Right atrium auricular region (tissue), 2 donors: ENCODE measurements at places on chromosomes 12 and 14. TPM values are rescaled to one million over a fixed set of nuclear protein-coding genes. Genes with fewer than 3 reads are reported as not detected.

RAD9B gene
- 0.26 TPM for total RNA-seq

CMKLR1 gene
- total RNA-seq = 11.0 TPM

- no peak overlapping the region for H3K27ac ChIP-seq
- H3K4me1 ChIP-seq = no peaks in the 10 kb centered on the region
- no peaks in the 10 kb centered on the region for H3K36me3 ChIP-seq
- DNase-seq = no peak
- no peak overlapping the region for H3K4me3 ChIP-seq
Observed at GRCh38 chr12:795305-795704, 42.9 kb downstream of the WNK1 start.

DNA sequence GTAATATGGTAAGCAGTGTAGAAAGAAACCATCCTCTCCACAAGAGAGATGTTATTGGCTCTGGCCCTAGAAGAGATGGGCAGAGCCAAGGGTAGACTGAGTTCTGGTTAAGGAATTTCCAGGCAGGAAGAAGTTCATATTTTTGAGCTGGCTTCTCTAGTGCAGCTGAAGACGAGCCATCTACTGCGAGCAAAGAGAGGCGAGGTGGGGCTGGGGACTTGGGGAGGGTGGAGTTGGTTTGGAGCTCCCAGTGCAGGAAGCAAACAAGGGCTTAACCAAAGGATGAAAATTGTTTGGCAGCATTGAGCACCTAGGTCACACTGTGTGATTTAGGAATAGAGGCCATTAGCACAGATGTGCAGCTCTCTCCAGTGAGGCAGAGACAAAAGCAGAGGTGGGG, 239.6 kb downstream of the ZFP36L1 start:
- no peak for DNase-seq
- H3K4me1 ChIP-seq = peaks cover 65% of the 10 kb centered on the region
- H3K27me3 ChIP-seq = no peaks in the 10 kb centered on the region
- H3K36me3 ChIP-seq = no peaks in the 10 kb centered on the region
- peak overlapping the region; percentile 52 for H3K27ac ChIP-seq

UNC79 gene
- 0.19 TPM for total RNA-seq

- no peak overlapping the region for H3K4me3 ChIP-seq
- no peaks in the 10 kb centered on the region for H3K36me3 ChIP-seq
- no peaks in the 10 kb centered on the region for H3K27me3 ChIP-seq
- H3K27ac ChIP-seq = peak overlapping the region; percentile 39
Observed at GRCh38 chr12:115227137-115227615, 543.2 kb upstream of the TBX3 start.

GRCh38 chr12:89918172-89918846, 209.7 kb upstream of the ATP2B1 start:
- H3K4me1 ChIP-seq = no peaks in the 10 kb centered on the region
- no peak overlapping the region for H3K27ac ChIP-seq
- H3K36me3 ChIP-seq = no peaks in the 10 kb centered on the region
- no peak for DNase-seq

DNA sequence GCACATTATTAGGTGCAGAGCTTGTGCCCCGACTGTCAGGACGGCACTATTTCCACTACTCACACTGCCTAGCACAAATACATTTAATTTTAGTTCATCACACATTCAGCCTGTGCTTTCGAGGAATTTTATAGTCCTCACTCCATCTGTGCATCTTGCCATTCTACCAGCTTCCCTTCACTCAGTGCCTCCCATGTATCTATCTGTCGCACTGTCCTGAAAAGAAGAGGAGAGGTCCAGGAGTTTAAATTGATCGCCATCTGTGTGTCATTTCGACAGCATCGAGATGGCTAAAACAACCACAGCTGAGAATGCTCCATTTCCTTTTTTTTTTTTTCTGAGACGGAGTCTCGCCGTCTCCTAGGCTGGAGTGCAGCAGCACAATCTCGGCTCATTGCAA, 97.6 kb upstream of the FOXN3 start:
- no peak overlapping the region for H3K4me3 ChIP-seq
- H3K27ac ChIP-seq = no peak overlapping the region
- no peak for DNase-seq
- H3K4me1 ChIP-seq = no peaks in the 10 kb centered on the region
- H3K36me3 ChIP-seq = no peaks in the 10 kb centered on the region
- no peaks in the 10 kb centered on the region for H3K27me3 ChIP-seq

GRCh38 chr12:54197431-54197909, 8.7 kb upstream of the SMUG1 start:
- DNase-seq = no peak
- no peaks in the 10 kb centered on the region for H3K36me3 ChIP-seq
- H3K27ac ChIP-seq = no peak overlapping the region
- no peaks in the 10 kb centered on the region for H3K4me1 ChIP-seq

- H3K36me3 ChIP-seq = peaks cover 72% of the 10 kb centered on the region
- DNase-seq = no peak
- H3K4me3 ChIP-seq = no peak overlapping the region
- no peaks in the 10 kb centered on the region for H3K4me1 ChIP-seq
- no peaks in the 10 kb centered on the region for H3K27me3 ChIP-seq
Observed at GRCh38 chr12:132813443-132813842, 15.2 kb downstream of the GOLGA3 start.

DNA sequence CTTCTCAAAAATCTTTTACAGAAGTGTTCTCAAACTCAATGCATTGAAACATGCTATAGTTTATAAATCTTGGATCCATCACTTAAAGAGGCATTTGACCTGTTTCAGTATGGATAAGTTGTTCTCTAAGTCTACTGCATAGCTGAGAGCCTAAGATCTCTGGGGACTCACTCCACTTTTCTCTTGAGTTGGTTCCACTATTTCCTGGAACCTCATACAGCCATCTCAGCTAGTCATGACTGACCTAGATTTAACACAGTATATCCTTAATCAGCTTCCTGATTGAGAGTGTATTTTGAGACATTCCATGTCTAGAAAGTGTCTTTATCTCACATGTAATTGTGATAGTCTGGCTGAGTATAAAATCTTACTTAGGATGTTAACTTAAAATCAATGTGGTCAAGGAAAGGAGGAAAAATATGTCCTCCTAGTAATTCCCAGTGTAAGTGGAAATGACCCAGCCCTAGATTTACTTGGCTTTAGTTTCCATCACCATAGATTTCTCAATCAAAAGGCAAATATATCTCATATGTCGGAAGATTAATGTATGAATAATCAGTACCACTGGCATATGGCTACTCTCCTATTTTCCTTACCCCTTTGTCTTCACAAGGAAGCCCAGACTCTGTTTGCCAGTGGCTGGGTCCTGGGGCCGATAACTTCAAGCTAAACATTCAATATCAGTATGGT, 61.9 kb downstream of the KICS2 start:
- H3K4me1 ChIP-seq = no peaks in the 10 kb centered on the region
- no peaks in the 10 kb centered on the region for H3K36me3 ChIP-seq
- H3K4me3 ChIP-seq = no peak overlapping the region
- DNase-seq = no peak

- DNase-seq = no peak
- H3K27me3 ChIP-seq = no peaks in the 10 kb centered on the region
- H3K36me3 ChIP-seq = no peaks in the 10 kb centered on the region
- H3K4me1 ChIP-seq = no peaks in the 10 kb centered on the region
- H3K27ac ChIP-seq = no peak overlapping the region
- no peak overlapping the region for H3K4me3 ChIP-seq
Observed at GRCh38 chr12:87953256-87953860, 75.8 kb downstream of the C12orf50 start.

ZNF705A gene
- total RNA-seq = not detected

GRCh38 chr14:77543637-77544334, 45.2 kb upstream of the ISM2 start:
- peak overlapping the region; percentile 5 for H3K27ac ChIP-seq
- DNase-seq = no peak
- no peak overlapping the region for H3K4me3 ChIP-seq
- H3K4me1 ChIP-seq = peaks cover 17% of the 10 kb centered on the region
- no peaks in the 10 kb centered on the region for H3K27me3 ChIP-seq
- H3K36me3 ChIP-seq = peaks cover 10% of the 10 kb centered on the region

- no peak overlapping the region for H3K4me3 ChIP-seq
- H3K4me1 ChIP-seq = peaks cover 48% of the 10 kb centered on the region
- no peaks in the 10 kb centered on the region for H3K27me3 ChIP-seq
- H3K36me3 ChIP-seq = no peaks in the 10 kb centered on the region
- no peak for DNase-seq
- no peak overlapping the region for H3K27ac ChIP-seq
Observed at GRCh38 chr12:68240079-68240478, 13.3 kb downstream of the IL22 start.

GRCh38 chr12:106275458-106275857, 27.1 kb upstream of the TCP11L2 start:
- DNase-seq = no peak
- H3K4me1 ChIP-seq = no peaks in the 10 kb centered on the region
- no peak overlapping the region for H3K4me3 ChIP-seq

DNA sequence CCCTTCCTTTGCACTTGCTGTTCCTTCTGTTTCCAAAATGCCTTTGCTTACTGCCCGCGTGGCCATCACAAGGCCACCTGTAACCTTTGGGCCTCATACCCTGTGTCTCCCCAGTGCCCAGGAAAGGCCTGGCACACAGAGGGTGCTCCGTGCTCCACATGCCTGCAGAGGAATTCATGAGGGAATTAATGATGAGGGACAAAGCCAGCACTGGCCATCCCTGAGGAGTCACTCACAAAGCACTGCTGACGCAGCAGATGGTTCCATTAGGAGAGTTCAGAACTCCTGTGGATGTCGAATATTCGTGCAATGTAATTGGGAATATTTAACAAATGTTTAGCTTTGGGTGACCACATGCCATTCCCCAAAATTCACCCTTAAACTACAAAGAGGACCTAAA, 49.6 kb upstream of the PRMT8 start:
- H3K36me3 ChIP-seq = no peaks in the 10 kb centered on the region
- DNase-seq = no peak
- H3K27me3 ChIP-seq = no peaks in the 10 kb centered on the region
- no peak overlapping the region for H3K27ac ChIP-seq
- no peaks in the 10 kb centered on the region for H3K4me1 ChIP-seq

PLA2G1B gene
- not detected for total RNA-seq

FLVCR2 gene
- total RNA-seq = 5.5 TPM

DNA sequence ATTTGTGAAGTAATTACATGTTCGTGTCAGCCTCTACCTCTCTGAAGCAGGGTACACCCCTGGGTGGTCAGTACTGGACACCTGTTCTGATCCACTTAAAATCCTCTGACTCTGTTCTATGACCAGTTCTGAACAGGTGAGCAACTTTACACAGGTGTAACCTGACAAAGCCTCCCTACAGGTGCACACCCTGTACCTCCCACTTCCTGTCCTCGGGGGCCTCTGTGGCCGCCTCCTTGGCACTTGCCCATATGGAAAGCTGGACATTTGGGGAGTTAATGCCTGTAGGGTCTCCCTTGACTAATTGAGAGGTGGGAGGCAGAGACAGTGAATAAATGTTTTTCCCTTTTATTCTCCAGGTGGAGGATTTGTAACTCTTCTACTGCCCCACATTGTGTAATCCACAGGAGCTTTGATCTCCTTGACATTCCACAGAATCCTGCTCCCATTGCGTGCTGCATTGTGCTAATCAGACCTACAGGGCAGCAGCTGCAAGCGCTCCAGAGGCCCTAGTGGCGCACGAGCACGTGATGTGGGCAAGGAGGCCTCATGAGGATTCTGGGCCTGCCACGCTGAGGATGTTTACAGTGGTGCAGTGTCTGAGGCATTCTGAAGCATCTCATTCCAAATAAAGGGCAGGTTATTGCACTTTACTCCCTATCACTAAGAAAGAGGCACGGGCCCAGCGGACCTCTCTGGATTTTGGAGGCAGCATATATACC, 45.8 kb upstream of the BATF start:
- no peak overlapping the region for H3K27ac ChIP-seq
- H3K27me3 ChIP-seq = no peaks in the 10 kb centered on the region
- no peak overlapping the region for H3K4me3 ChIP-seq
- DNase-seq = no peak

DNA sequence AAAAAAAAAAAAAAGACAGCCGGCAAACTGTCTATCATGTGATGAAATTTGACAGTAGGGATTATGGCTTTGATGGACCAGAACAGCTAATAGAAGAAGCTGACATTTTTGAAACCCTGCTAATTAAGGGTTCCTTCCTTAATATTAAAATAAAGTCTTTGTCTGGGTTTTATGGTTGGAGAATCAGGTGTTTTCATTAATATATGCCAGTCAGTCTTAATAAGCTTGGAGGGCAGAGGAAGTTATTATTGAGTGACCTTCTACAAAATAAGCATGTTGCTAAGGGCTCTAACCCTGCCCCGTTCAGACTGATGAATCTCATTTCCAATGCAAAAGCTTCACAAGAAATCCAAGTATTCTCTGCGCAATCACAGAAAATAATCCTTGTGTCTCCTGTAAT, 289.8 kb downstream of the EGLN3 start:
- no peak overlapping the region for H3K27ac ChIP-seq
- no peaks in the 10 kb centered on the region for H3K36me3 ChIP-seq
- no peaks in the 10 kb centered on the region for H3K27me3 ChIP-seq
- no peak overlapping the region for H3K4me3 ChIP-seq
- no peaks in the 10 kb centered on the region for H3K4me1 ChIP-seq
- DNase-seq = no peak

DNA sequence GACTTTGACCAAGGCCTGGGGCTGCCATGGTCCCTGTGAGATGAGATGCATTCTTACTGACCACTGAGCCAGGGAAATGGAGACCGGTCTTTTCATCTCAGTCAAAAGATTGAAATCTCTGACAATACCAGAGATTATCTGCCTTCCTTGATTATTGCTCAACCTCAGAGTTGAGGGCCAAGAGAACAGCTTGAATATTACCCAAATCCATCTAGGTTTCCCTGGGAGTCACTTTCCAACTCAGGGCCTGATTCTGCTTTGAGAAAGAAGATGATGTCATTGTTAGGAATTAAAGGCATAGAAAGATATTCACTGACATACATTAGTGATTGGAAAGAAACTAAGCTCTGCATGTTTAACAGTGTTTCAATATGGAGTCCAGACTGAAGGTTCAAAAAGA, 515.9 kb upstream of the TBX3 start:
- no peak for DNase-seq
- no peaks in the 10 kb centered on the region for H3K4me1 ChIP-seq
- no peak overlapping the region for H3K4me3 ChIP-seq
- no peaks in the 10 kb centered on the region for H3K27me3 ChIP-seq
- no peak overlapping the region for H3K27ac ChIP-seq

CCDC196 gene
- total RNA-seq = not detected

RAD52 gene
- 7.4 TPM for total RNA-seq

GRCh38 chr12:130164216-130164542, 1.9 kb downstream of the FZD10 start:
- H3K27ac ChIP-seq = no peak overlapping the region

GCN1 gene
- 28.3 TPM for total RNA-seq

- no peak for DNase-seq
- H3K27ac ChIP-seq = no peak overlapping the region
- no peaks in the 10 kb centered on the region for H3K4me1 ChIP-seq
Observed at GRCh38 chr12:3313066-3313465, 177.9 kb upstream of the PRMT8 start.

DNA sequence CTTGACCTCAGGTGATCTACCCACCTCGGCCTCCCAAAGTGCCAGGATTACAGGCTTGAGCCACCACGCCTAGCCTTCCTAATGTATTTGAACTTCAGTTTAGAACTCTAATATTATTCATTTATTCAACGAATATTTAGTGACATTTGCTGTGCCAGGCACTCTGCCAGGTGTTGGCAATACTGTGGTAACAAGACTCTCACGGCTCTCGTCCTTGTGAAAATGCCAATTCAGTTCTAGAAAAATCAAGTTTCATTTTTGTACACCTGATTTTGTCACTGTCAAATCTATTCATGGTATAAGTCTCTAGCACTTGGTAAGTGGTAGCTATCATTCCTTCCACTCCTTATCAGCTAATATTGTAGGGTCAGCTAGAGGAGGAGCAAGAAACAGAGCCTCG, 6.3 kb upstream of the PWP1 start:
- DNase-seq = no peak
- H3K4me3 ChIP-seq = no peak overlapping the region
- H3K36me3 ChIP-seq = no peaks in the 10 kb centered on the region
- no peak overlapping the region for H3K27ac ChIP-seq
- no peaks in the 10 kb centered on the region for H3K4me1 ChIP-seq
